Tibial nerve (tissue), 4 donors: ENCODE measurements at places on chromosomes 3 and 15.

GRCh38 chr3:45923755-45924154 is 19.5 kb upstream of the CXCR6 start:
- DNase-seq = no peak

DNA sequence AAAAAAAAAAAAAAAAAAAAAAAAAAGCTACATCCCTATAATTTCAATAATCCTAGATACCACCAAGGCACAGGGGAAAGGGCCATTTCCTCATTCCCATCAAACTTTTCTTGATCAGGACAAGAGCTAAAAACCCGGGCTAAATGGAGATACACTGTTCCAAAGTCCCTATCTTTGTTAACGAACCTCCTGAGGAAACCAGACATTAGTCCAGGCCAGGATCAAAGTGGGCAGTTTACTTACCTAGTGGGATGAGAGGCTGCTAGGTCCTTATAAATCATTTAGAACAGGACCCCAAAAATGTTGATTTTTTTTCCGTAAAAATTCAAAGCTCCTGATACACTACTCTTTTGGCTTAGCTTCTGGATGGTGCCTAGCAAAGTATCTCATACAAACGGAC is 35.6 kb downstream of the UBR1 start:
- DNase-seq = no peak

- no peak for DNase-seq
Measured at GRCh38 chr3:48877671-48878070, 21.0 kb downstream of the SLC25A20 start.

DNA sequence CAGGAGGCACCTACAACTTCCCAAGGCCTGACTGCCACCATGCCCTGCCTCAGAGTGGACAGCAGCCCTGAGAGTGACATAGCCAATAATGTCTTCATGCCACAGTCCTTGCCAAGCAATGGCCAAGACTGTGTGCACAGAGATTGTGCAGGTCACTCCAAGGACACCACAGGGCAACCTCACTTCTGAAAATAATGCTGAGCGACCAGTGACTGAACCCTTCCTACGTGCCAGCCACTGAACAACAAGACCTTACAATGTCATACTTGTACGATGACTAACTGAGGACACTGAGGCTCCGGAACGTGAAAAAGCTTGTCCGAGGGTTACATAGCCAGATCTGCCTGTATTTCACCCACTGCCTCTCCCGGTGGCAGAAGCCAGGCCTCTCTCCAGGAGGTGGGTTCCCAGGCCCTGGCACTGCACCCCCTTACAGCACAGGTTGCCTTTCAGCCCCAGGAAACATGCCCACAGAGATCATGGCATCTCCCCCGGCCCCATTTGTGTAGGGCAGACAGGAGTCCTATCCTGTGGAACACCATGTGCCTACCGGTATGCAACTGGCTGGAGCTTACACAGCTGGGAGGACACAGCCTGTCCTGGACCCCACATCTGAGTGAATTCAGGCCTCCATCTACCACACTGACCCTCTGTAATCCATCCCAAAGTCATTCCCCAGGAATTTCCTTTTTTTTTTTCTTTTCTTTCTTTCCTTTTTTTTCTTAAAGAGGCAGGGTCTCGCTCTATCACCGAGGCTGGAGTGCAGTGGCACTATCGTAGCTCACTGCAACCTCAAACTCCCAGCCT is 72.3 kb downstream of the SLC12A8 start:
- DNase-seq = no peak

DNA sequence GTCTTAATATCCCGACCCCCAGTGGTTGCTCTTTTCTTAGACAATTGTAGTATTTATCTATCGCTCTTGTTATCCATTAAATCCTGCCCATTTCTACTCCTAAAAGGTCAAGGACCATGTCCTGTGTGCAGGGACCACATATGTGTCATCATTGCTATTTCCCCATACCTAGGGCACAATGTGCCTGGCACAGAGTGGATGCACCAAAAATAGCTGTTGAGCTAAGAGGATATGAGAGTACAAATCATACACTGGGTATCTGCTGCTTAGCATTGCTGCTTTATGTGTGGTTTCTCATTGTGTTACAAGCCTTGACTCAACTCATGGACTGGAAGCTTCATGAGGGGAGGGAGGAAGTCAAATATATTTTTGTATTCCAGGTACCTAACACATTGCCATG is 3.4 kb upstream of the MITF start:
- no peak for DNase-seq

DNA sequence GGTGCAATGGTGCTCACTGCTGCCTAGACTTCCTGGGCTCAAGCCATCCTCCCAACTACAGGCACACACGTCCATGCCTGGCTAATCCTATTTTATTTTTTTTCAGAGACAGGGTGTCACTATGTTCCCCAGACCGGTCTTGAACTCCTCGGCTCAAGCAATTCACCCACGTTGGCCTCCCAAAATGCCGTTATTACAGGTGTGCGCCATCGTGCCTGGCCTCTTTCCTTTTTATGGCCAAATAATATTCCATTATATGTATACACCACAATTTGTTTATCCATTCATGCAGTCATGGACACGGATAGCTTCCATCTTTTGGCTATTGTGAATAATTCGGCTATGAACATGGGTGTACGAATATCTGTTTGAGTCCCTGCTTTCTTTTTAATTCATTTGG is 962 bp upstream of the NEK4 start:
- no peak for DNase-seq

DNA sequence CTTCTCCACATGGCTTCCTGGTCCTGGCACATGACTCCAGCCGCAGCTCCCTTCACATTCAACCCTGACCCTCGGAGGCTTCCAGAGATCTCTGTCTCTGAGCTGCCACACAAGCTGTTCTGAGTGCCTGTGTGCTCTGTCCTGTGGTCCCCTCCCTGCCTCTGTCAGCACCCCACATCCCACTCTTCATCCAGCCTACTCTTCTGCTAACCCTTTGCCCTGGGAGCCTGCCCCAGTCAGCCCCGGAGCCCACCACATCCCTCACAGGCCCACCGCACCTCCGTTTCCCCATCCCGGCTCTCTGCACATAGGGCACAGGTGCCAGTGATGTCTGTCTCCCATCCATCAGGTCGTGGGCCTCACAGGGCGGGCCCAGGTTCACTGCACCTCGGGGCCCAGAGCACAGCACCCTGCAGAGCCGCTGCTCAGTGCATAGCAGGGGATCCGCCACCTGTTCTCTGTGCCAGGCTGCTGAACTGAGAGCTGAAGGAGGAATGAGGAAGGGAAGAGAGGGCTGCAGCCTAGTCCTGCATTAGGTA is 133.6 kb downstream of the UACA start:
- DNase-seq = no peak
